Caudate nucleus (tissue), 63 donors: ENCODE measurements at places on chromosomes 7 and 10.

- no peak for DNase-seq
These were observed 75.7 kb downstream of the CCDC3 start for GRCh38 chr10:12925845-12926244.

- no peak for DNase-seq
These were observed 246.6 kb downstream of the XPNPEP1 start for GRCh38 chr10:109676703-109677102.

DNA sequence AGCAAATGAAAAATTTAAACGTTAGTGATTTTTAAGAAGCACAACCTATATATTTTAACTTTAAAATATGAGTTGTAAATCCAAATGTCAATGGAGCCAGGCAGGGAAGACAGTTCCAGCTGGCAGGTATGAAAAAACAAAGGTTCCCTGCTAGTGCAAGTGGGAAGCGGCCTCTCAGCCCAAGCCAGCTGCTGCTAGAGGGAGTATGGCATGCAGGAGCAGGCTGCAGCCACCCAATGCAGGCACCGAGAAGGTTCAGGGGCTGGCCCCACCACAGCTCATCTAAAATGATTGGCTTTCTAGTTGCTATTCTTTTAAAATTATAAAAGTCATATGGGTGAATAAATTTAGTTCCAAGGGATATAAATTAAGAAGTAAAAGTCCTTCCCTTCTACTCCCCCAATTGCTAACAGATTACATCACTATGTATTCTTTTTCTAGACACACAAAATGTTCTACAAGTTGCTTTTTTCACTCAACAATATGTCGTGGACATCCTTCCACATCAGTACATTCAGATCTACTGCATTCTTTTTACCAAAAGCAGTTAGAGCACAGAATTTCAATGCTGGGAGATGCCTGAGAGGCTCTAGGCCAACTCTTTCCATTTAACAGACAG is 69.3 kb downstream of the SGMS1 start:
- no peak for DNase-seq

GRCh38 chr7:130365511-130366441 is 14.5 kb upstream of the CPA1 start:
- DNase-seq, result no peak

GRCh38 chr7:12069757-12070156 is 141.3 kb upstream of the TMEM106B start:
- no peak for DNase-seq

- DNase-seq, result no peak
These were observed 195.0 kb upstream of the SVIL start for GRCh38 chr10:29829776-29830175.

DNA sequence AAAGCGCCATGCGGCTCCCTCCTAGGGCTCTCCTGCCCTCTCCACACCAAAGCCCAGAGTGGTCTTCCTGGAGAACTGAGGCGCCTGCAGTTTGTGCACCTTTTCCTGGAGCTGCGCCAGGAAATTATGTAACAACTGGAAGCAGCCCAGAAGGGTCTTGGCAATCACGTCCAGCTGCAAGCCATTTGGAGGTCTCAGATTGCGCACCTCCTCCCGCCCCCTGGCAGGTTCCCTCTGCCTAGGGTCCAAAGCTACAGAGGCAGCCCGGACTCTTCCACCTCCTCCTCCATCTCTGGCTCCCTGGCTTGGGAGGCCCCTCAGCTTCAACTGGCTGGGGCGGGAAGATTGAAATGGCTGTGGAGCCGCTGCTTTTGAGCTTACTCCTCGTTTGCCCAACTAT is 34.0 kb upstream of the SFTPD start:
- DNase-seq, result no peak

- no peak for DNase-seq
These were observed 83.5 kb downstream of the BRAF start for GRCh38 chr7:140841166-140841715.

- no peak for DNase-seq
These were observed 1132.3 kb downstream of the XPNPEP1 start for GRCh38 chr10:108791030-108791429.

GRCh38 chr10:77713521-77714280 is 76.1 kb upstream of the KCNMA1 start:
- no peak for DNase-seq

DNA sequence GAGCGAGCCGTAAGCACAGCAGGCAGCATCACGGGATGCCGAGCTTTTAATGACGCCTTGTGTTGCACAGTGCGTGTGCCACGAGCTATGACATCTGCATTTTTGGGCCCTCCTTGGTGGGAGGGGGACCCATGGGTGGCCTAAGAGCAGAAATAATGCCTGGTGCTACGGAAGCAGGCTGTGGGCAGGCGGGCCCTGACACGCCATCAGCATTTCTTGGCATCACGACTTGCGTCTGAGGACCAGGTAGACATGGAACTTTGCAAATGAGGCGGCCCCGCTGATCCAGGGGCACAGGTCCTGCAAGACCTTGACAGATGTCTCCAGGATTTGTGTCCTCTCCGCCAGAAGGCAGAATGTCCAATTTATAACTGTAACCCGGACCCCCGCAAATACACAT is 117.8 kb upstream of the RNF32 start:
- DNase-seq, result no peak

- DNase-seq, result no peak
These were observed 1.8 kb upstream of the OPN4 start for GRCh38 chr10:86652361-86653202.

- no peak for DNase-seq
These were observed 205.2 kb downstream of the FAM107B start for GRCh38 chr10:14569274-14570060.

DNA sequence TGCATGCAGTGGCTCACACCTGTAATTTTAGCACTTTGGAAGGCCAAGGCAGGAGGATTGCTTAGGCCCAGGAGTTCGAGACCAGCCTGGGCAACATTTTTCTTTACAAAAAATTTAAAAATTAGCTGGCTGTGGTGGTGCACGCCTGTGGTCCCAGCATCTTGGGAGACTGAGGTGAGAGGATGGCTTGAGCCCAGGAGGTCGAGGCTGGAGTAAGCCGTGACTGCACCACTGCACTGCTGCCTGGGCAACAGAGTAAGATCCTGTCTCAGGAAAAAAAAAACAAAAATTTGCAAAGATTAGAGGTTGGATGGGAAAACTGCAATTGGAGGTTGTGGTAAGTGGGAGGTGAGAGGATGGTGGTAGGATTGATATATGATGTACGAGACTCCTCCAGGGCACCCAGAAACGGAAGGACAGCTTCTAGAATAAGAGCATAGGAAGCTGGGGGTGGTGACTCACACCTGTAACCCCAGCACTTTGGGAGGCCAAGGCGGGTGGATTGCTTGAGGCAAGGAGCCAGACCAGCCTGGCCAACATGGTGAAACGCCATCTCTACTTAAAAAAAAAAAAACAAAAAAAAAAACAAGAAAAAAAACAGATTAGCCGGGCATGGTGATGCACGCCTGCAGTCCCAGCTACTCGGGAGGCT is 19.1 kb upstream of the PARP12 start:
- no peak for DNase-seq

DNA sequence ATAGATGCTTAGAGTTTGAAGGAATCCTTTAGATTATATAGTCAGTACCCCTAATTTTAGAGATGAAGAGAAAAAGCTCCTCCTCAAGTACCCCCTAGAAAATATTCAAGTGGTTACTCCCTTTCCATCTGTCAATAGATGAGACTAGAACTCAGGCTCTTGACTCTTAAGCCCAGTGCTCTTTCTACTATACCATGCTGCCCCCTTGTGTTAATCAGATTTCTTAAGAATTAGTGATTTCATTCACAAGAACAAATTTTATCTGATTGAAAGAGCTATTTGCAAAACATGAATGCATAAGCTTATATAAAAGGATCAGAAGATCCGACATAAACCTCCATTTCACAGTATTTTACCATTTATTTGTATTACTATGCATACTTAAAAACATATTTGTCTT is 179.3 kb downstream of the TFEC start:
- DNase-seq, result no peak

- DNase-seq, result no peak
These were observed 115.6 kb downstream of the DPP6 start for GRCh38 chr7:154167807-154168206.
